ENCODE measurements at places on chromosomes 11 and 22.

DNA sequence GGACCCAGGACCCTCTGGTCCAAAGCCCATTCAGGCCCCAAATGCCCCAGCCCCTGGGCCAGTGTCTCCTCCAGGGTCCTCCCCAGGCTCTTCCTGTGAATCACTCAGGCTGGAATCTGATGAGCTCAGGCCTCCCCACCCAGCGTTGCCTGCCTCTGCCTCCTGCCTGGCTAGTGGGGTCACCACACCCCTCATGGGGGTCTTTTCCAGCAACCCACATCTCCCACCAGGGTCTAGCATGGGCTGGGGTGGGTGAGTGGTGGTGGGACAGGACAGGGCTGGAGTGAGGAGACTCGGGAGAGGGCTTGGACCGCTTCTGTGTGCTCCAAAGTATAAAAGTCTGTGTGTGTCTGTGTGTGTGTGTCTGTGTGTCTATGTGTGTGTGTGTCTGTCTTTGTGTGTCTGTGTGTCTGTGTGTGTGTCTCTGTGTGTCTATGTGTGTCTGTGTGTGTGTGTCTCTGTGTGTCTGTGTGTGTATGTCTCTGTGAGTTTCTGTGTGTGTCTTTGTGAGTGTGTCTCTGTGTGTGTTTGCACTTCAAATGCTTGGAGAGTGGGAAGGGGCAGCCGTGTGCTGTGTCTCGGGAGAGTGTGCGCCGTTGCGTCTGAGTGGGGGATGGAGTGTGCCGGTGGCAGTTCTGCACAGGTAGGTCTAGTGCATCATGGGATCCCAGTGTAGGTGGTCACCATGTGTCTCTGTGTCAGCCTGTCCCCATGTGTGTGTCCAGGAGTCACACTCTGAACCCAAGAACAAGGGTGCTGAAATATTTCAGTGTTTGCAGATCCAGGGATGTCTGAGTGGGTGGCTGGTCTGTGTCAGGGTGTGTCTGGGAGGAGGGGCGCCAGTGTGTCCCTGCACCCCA is 8.8 kb downstream of the RIN1 start:
- DNase-seq = no peak

DNA sequence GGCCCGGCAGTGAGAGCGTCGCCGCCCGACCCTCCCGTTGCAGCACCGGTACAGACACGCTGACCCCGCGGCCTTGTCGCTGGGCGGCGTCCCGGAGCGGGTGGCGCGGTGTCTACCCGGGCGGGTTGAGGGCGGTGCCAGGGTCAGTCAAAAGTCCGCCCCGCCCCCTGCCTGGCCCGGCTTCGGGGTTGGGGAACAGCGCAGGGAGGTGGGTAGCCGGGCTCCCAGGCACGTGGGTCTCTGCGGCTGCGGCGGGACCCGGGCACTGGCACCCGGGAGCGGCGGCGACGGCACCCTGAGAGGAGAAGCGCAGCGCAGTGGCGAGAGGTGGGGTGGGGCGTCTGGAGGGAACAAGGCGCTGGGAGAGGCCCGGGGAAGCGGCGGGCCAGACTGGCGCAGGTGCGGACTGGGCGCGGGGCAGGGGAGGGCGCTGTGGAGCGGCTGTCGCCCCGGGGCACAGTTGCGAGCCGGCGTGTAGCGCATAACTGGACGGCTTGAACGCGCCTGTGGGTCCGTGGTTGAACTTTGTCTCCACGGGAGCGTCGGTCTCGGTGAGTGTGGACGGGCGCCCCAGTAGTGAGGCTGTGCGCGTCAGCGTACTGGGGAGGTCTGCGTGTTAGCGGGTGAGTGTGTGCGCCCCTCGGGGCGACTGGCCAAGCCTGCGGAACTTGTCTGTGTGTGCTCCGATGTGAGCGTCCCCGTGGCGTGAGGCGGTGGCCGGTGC is at the start of gene P2RY2:
Gene P2RY2, plus strand, starts transcription at position 176 of the 724 bp plus-strand sequence. CDS start 15,879 bp downstream, outside the sequence.
- no peak for DNase-seq

DNA sequence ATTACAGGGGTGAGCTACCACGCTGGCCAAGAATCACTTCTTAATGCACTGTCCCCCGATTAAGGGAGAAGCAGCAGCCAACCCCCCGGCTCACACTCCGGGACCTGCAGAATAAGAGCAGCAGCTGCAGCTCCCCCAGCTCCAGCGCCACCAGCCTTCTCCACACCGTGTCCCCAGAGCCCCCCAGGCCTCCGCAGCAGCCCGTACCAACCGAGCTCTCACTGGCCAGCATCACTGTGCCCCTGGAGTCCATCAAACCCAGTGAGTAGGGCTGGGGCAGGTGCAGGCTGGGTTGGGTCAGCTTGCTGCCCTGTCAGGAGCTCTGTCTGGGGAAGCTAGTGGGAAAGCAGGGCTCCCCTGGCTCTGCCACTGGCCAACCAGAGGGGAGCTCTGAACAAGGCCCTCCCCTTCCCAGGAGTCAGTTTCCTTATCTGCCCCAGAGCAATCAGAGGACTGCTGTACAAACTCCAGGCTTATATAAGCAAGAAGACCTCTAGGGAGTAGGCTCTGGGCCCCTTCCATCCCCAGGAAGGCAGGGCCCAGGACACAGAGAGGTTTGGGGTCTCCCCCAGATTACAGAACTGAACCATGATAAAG is 8.5 kb upstream of the SH3BP1 start:
- DNase-seq = no peak

DNA sequence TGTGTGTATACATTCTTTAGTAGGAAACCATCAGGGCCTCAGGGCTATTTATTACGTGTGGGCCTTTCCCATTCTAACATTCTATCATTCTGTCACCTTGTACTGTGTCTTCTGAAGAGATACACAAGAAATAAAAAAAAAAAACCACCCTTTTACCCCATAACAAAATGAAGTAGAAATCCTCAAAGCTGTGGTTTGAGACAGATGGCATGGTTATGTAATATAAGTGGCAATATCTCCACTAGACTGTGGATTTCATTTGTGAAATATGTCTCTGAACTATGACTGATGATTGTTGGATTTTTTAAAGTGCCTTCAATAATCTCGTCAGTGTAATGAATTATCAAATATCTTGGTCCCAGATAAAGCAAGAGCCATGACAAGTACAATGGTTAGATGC is 150.0 kb upstream of the BLID start:
- DNase-seq = no peak

DNA sequence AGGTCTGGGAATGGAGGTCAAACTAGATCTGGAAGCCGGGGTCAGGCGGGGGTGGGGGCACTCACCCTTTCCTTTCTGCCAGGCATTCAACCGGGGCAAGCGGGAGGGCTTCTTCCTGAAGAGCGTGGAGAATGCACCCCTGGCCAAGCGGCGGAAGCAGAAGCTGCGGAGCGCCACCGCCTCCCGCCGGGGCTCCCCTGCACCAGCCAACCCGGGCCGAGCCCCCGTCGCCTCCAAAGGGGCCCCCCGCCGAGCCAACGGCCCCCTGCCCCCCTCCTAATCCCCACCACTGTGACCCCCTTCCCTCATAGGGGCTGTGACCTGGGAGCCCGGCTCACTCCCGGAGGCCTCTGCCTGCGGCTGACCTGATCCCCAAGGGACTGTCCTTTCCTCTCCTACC is 12.2 kb downstream of the RPS6KA4 start:
- DNase-seq = no peak

DNA sequence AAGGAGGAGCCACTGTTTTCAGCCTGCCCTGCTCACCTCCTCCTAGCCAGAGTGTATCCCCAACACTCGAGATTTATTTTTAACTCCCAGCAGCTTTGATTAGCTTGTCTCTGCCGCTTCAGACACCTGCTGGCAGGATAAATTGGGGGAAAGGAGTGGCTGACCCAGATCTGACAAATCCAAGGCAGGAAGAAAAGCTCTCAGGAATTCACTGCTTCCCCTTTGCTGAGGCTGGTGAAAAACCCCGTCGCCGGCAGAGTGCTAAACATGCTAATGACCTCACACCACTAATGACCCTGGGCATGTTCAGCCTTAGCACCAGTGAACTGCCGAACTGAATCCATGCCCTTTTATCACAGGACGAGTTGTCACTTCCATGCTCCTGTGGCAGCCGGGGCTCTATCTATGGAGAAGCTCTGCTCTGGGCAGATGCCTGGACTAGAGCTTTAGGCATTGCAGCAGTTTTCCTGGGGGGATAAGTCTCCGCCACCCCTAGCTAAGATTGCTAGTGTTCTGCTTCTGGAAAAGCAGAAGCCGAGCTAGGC is 52.2 kb downstream of the FEZ1 start:
- DNase-seq = no peak

- DNase-seq = no peak
Observed at GRCh38 chr11:17846852-17847453, 112.4 kb downstream of the KCNC1 start.

DNA sequence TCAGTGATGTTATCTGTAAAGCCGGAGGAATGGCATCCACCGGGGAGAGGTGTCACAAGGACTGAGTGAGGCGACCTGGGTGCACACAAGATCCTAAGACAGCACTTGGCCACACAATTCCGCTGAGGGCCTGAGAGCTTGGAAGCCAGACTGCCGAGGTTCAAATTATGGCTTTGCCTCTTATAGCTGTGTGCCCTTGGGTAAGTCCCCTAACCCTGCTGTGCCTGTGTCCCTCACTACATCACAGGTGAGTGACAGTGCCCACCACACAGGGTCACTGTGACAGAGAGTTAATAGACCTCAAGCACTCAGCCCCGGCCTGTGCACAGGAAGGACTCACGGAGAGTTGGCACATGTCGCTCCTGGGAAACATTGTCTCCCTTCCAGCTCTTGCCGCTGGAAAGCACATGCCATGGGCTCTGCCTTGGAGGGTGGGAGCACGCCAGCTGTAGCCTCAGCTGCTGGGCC is 592 bp downstream of the RHOD start:
- no peak for DNase-seq

GRCh38 chr22:49228431-49229037 is 599.1 kb downstream of the BRD1 start:
- no peak for DNase-seq

GRCh38 chr22:29478326-29479276 is 1.4 kb upstream of the NEFH start:
- no peak for DNase-seq

DNA sequence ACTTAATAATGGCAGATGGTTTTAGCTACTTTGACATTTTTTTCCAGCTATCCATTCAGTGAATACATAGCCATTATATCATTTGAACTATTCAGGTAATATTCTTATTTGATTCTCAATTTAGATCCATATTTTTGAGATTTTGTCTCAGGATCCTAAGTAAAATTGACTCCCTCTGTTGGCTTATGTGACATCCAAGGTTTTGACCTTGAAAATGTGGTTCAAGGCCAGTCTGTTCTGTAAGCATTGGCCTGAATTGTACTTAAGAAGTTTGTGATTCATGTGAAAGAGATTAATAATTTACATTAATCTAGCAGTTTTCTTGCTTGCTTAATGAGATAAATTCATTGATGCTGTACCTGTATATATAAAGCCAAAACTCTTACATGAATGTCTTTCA is 1.6 kb upstream of the SLC17A6 start:
- no peak for DNase-seq

DNA sequence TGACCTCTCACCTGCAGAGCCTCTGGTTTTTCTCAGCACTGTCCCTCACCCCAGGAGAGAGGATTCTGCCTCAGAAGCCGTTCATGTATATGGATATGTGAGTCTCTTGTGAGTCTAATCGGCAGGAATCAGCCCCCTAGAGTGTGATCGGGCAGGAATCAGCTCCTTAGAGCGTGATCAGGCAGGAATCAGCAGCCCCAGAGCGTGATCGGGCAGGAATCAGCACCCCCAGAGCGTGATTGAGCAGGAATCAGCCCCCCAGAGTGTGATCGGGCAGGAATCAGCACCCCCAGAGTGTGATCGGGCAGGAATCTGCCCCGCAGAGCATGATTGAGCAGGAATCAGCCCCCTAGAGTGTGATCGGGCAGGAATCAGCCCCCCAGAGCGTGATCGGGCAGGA is 80.0 kb upstream of the EIF3D start:
- no peak for DNase-seq

DNA sequence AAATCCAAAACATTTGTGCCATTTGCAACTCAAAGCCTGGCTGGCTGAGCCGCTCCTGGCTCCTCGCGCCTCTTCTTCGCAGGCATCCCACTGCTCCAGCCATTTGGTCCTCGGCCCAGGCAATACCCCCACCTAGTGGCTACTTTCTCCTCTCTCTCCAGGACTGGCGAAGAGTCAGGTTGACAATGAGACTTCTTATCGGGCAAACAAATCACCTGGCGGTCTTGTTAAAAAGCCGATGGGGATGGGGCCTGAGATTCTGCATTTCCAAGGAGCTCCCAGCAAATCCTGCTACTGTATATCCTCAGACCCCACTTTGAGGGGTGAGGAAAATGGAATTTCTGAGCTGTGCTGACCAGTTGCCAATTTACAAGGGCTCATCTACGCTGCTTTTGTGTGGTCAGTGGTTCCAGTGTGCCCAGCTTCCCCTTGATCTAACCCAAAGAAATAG is 89.0 kb downstream of the ISX start:
- peak; percentile 46 for DNase-seq

- DNase-seq = no peak
Observed at GRCh38 chr11:126122863-126123262, 60.2 kb upstream of the CDON start.

GRCh38 chr11:61328351-61328750 is 4.6 kb downstream of the DDB1 start:
- DNase-seq = no peak

DNA sequence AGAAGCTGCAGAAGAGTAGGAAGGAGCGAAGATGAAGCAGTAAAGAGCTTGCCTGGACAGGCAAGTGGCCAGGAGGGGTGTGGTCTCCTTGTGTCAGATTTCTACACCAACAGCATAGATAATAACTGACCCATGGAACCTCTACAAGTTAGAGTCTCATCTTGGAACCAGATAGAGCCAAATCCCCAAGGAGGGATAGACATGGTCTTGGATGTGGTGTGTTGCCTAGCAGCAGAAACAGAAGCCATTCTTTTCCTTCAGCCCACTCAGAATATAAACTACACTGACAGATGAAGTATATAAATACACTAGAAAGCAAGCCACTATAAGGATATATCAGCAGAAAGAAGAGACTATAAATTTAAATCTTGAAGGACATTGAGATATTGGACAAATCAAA is 4.3 kb upstream of the CARD16 start:
- no peak for DNase-seq

DNA sequence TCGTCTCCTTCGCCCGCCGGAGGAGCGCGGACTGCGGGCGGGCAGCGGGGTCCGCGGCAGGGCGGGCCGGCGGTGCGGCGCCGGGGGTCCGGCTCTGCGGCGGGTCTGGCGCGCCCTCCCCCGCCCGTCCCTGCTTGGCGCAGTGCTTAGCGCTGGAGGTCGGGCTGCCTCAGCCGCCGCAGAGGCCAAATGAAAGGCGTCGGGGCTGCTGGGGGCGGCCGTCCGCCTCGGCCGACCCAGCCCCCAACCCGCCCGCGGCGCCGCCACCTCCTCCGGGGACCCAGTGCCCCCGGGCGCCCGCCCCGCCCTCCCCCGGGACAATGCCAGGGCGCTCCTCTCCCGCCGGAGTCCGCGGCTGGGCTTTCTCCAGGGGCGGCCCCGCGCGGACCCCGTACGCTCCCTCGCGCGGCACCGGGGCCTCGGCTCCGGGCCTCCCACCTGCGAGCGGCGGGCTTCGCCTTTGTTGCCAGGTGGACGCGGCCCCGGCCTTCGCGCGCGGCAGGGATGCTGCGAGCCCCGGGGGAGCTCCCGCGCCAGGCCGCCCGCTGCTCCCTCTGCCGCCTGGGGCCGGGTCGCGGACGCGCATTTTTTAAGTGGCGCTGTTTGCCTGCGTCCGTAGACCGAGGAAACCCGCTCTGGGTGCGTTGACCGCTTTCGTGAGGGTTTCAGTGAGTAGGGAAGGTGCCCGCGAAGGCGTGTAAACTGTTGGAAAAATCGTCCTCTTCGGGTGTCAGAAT is 583 bp downstream of the APLP2 start:
- peak; percentile 49 for DNase-seq

Measured in NCI-H1092 (cell line).